ENCODE measurements at places on chromosomes 7 and 10.

DNA sequence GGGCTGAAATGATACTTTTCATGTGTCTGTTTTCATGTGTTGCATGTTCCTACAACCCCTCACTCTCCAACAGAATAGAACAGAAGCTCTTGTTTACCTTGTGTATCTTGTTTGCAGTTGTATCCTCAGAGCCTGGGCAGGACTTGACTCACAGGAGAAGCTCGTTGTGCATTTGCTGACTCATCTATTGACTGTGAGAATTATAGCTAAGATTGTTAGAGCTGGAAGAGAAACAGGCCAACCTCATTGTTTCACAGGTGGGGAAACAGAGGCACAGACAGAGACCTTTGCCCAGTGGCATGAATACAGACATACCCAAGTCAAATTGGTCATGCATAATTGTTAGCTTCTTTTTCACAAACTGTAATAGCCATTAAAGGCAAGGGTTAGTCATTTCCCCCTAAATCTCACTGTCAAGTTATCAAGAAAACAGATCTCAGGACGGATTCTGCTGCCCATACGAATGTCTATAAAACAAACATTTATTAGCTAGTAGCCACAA is 4.6 kb upstream of the TSPAN15 start:
- DNase-seq, result peak; percentile 85

- DNase-seq, result no peak
Measured at GRCh38 chr7:15084368-15084767, 181.8 kb upstream of the DGKB start.

DNA sequence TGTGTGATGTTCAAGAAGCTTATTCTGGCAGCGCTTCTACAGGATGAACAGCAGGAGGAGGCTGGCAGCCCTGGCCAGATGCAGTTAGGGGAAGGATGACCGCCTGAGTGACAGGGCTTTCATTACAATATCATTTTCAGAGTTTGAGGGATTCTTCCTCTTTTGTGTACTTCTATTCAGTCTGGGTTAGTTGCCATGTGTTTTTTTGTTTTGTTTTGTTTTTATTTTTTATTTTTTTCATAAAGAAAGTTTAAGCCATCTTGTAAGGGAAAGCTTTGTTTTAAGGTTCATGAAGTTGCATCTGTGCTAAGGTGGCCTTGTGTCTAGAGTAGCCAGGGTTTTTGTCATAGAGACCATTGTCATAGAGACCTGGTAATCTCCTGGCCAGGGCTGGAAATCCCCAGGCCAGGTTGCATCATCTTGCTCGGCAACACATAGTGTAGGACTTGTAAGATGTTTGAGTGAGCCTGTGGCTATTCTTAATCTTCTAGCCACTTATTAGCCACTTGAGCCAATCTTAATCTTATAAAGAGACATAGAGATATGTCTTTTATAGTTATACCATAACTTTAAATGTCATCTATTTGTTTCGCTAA is 230.5 kb upstream of the TMEM229A start:
- no peak for DNase-seq

DNA sequence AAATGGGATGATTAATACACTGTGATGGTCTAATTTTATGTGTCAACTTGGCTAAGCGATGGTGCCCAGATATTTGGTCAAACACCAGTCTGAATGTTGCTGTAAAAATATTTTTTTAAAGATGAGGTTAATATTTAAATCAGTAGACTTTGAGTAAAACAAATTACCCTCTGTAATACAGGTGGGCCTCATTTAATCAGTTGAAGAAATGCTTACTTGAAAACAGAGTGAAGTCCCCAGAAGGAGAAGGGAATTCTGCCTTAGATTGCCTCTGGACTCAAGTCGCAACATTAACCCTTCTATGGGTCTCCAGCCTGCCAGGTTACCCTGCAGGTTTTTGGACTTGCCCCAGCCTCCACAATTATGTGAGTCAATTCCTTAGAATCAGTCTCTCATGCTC is 49.8 kb upstream of the AGK start:
- no peak for DNase-seq
